NCI-H1436 treated with DMSO at 0.1 percent for 48 hours (cell line): ENCODE measurements at places on chromosomes 3 and 15.

DNA sequence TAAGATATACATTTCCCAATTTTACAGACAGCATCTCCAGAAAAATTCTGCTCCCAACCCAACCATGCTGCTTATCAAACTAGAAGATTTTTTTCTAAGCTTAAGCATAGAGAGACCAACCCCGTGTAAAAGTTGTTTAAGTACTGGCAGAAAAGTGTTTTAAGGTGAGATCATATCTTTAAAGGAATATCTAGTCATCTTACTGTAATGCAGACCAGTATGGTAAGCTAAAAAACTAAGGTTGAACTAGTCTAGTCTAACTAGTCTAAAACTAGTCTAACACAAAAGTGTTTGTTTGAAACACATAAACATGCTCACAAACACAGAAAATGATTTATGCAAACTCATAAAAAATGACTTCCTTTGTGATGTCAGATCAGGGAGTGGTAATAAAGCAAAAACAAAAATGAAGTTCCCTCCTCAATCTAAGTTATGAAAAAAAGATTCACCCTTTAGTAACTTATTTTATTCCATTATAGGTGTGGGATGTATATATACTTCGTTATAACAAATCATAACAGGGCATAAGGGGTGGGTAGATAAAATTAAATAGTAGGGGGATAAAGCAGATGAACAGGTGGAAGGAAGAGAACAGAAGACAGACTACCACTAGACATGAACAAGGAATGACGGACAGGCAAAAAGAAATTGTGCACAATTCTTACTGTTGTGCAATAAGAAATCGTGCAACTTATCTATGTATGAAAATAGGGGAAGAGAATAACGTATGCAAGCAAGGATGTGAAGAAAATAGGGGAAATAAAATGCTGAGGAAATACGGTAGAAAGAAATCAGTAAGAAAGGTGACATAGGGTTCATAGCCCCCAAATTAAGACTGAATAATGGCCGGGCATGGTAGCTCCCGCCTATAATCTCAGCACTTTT lies 10.0 kb downstream of the MYO5A start:
- no peak for DNase-seq

DNA sequence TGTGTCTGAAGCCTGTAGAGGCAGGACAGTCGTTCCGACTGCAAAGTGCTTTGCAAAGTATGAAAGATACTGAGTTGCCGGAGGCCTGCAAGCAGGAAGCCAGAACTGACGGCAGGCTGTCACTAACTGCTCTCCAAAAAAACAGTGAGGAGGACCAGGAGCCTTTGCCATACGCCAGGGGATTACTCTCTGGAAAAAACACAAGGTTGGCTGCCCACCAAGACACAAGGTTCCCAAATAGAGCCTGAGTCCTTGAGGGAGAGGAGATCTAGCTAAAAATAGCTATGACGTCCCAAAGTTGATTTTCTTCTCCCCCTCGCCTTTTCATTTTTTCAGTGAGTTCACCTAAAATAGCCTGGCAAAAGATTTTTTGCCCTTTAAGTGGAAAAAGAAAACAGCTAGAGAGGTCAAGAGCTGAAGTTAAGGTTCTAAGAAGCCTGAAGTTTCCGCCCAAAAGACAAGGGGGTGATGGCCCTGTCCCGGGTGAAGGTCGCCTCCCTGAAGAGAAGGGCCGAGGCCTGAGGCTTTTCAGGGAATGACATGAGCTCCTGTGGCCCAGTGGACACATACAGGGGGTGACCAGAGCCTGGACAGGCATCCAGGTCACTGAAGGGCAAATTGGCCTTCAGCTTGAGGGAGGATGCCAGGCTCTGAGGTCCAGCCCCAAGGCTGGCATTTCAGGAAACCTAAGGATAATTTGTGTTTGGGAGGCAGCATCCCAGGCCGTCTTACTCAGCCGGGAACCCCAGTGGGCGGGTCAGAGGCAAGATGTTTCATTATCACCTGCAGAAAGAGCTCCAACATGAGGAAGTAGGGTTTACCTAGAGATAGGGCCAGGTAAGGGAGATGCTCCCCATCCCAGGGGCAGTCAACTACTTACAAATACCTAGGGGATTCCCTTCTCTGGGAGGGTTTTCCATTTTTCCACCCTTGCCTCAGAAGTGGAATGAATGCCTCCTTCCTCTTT lies 44.9 kb upstream of the DGKG start:
- DNase-seq, result no peak

- DNase-seq, result no peak
These were observed 142.7 kb downstream of the ULK4 start for GRCh38 chr3:41819236-41819635.

DNA sequence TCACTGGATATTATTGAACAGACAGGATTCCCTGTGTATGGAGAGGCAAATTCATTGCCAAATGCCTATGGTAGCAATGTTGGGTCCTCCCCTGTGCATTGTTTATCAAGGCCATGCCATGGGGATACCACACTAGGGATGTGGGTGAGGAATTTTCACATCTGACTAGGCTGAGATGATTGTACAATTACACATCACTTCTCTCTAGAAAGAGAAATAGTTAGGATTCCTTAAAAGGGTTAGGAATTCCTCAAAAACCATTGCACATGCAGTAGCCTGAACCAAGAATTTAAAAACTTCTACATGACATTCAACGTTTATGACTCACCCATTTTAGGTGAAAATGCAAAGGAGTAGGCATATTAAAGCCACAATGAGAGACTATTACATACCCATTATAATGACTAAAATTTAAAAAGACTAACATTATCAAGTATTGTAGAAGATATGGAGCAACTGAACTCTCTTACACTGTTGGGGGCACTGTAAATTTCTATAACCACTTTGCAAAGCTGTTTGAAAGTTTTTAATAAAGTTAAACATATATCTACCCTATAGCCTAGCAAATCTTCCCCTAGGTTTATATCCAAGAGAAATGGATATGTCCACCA lies 175.9 kb downstream of the THRB start:
- no peak for DNase-seq

DNA sequence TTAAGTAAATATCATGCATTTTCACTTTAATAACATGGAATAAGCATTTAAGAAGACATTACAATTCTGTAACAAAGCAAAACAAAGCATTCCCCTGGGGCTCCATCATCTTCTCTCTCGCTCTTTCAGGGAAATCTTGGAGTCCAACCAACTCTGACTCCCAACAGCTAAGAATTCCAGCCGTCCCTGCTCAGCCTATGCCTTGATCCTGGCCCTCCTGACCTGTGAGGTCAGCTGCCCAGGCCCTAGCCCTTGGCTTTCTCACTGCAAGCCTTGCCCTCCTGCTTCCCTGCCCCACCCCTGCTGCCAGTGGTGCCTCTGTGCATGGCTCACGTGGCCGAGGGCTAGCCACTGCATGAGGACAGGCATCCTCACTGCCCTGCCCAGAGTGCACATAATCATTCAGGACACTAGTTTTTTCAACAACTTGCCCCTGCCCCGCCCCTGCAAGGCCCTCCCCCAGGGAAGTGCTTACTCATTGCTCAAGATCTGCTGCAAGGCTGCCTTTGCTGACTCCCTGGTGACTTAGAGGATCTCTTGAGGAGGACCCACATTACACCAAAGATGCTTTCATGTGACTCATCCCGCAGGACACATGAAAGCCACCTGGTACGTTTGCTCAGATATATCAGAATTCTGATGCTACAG lies 37.6 kb downstream of the MTMR10 start:
- DNase-seq, result no peak

GRCh38 chr3:184745526-184745925 lies 33.7 kb upstream of the MAGEF1 start:
- DNase-seq, result no peak

DNA sequence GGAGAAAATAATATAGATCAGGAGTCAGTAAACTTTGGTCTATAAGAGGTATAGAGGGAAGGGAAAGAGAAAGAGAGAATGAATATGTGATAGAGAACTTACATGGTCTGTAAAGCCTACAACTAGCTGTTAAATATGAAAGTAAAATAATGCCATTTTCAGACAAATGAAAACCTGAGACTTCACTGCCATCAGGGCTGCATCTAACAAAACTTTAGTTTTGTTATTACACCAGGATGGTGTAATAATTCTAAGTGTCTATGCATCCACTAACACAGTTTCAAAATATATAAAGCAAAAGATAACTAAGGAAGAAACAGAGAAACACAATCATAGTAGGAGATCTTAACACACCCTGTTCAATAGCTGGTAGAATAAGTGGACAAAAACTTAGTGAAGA lies 217.7 kb downstream of the KLF13 start:
- no peak for DNase-seq

- no peak for DNase-seq
These were observed 70.4 kb downstream of the ST6GAL1 start for GRCh38 chr3:187000711-187001151.

DNA sequence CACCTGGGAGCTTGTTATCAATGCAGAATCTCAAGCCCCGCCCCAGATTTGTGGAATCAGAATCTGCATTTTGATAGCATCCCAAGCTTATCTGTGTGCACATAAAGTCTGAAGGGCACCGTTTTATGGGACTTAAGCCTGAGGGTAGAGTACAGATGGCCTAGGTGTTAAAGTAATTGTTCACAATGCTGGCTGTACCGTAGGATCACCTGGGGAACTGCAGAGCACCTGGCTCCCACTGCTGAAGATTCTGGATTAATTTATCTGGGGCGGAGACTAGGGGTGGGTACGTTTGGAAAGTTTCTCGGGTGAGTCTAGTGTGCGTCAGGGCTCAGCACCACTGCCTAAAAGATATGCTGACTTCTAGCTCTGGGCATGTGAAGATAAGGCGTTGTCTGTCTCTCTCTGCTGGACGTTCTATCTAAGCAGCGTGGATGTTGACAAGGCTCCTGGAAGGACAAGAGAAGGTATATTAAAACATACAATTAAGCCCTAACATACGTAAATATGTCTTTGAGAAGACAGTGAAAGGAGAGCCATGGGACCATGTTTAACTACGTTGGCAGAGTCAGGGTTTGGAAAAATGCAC lies 63.2 kb upstream of the RASGRP1 start:
- no peak for DNase-seq

DNA sequence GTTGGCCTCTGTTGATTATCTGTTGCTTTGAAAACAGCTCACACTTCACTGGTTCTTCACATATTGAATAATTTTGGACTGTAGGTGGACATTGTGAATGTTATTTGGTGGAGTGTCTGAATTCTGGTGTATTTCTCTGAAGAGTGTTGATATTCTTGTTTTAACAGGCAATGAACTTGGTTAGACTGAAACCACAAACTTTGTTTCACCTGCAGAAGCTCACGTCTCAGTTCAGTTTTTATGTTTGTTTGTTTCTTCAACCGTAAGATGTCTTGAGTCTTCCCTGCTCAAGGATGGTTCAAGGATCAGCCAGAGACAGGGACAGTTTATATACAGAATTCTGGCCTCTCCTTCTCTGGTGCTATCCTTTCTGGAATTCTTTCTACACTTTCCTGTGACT lies 43.6 kb downstream of the C3orf20 start:
- no peak for DNase-seq

DNA sequence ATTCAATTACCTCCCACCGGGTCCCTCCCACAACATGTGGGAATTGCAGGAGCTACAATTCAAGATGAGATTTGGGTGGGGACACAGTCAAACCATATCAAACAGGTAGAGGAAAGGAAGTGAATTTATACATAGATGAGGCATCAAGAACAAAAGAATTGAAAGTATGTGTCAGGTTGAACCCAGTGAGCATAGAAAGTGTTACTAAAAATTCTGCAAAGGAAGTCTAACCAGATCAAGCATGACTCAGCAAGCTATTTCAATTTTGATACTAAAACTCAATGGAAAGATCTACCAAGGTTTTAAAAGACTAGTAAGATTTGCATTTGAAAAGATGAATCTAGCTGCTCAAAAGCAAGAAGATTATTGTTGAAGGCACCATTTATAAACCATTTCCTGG lies 323.0 kb downstream of the ROBO2 start:
- no peak for DNase-seq

DNA sequence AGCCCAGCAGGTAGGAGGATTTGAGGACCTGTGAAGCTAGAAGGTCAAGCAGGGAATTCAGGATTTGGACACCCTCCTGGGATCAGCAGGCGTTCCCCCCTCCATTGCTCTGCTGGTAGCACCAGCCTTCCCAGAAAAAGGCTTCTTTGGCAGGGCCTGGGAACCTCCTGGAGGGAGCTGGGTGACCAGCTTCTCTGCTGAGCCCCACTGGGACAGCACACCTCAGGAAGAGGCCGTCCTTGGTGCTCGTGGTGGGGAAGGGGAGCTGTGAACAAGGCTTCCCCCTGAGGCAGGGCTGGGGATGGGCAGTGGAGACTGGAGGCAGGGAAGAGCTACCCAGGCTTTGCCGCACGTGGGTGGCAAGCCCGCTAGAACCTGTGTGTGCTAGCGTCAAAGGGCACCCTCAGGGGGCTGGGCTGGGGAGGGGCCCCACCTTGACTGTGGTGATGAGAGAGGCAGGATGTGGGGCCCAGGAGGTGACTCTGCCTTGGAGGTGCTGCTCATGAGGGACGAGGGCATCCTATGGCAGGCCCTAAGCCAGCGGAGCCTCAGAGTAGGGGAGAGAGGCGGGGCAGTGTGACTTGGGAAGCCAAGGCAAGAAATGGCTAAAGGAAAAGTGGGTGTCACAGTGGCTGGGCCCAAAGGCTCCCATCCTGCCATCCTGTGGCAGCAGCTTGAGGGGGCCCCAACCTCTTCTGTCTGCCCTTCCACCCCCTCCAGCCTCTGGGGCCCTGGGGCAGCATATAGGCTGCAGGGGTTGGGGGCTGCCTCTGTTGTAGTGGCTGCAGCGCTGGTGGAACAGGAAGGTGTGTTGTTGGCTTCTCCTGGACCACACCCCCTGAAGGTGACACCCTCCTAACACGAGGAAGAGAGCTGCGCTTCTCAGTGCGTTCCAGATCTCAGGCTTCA lies 20.7 kb downstream of the KLF13 start:
- no peak for DNase-seq

GRCh38 chr3:108328821-108329486 lies 32.6 kb downstream of the HHLA2 start:
- DNase-seq, result no peak

DNA sequence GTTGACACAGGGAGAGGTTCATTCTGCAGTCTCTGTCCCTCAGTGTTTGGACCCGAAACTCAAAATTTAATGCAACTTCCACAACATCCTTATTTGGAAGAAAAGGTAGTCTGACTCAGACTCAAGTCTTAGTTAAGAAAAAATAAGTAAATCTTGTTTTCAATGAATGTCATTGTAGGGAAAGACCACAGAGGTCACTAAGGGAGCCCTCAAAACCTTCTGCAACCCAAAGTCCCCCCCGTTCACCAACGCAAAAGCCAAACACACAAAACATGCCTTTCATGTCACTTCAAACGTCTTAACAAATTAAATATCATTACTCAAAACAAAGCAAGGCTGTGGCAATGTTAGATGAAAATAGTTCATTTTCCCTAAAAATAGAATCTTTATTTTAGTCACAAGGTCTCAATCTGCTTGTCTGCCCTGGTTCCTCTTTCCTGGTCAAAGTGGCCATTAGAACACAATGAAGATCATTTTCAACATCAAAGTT lies 20.9 kb upstream of the SSUH2 start:
- DNase-seq, result no peak
